NCI-H446 (cell line): ENCODE measurements at places on chromosomes 4 and X.

- no peak for DNase-seq
Measured at GRCh38 chrX:27863809-27864208, 56.0 kb downstream of the MAGEB10 start.

GRCh38 chr4:136939781-136940180 is 592.5 kb downstream of the PCDH18 start:
- DNase-seq = peak; percentile 40

- DNase-seq = no peak
Measured at GRCh38 chrX:139864640-139865039, 68.2 kb downstream of the ATP11C start.

DNA sequence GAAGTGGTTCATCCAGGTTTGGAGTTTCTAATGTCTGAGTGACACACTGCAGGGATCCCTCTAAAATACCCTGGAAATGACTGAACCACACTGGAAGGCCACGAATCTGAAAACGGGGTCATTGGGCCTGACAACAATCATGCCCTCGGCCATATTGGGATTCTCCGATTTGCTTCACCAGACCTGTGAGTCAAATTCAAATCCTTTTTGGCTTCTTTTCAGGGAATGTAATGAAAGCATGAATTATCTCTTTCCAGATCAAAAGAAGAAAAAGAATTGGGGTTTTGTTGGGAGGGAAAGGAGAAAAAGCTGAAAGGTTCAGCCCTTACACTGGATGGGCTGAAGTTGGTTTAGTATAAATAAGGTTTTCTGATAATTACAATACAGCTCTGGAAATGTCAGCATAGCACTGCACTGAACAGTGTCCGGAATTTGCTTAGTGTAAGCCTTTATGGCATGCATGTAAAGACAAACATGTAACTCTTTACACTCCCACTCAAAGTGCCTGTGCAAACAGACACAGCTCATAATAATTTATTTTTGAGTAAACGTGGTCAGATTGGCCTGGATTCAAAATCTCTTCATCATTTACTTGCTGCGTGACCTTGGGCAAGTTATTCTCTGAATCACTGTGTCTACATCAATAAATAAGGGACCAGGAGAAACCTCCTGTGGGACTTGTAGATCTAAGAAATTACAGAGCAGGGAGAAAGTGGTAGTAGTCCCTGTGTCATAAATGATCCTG is 21.4 kb downstream of the CT47C1 start:
- DNase-seq = no peak

GRCh38 chrX:21408307-21408706 is 34.1 kb downstream of the CNKSR2 start:
- peak; percentile 13 for DNase-seq

DNA sequence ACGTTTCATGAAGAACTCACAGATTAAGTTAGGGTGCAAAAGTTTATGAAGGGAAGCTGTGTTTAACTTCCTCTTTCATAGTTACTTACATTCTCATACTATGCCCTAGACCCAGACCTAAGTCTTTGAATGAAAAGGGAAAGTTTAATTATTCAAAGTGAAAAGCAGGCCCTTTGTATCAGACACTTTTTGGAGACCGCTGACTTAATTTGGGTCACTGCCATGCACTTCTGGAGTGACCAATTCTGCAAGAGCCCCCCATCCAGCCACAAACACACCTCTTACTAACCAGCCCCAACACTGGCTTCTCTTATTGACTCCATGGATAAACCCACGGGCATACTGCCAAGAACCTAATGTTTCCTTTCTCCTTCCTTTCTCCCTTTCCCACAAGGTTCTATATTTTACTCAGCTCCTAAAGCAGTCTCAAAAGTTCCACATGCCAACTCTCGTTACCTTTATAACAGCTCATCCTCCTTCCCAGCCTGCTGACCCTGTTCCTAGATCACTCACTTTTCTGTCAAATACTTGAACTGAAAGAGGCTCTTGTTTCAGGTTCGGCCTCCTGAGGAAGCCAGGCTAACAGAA is 34.5 kb downstream of the ABCE1 start:
- no peak for DNase-seq

GRCh38 chrX:41087201-41087600 is 2.0 kb downstream of the USP9X start:
- no peak for DNase-seq

DNA sequence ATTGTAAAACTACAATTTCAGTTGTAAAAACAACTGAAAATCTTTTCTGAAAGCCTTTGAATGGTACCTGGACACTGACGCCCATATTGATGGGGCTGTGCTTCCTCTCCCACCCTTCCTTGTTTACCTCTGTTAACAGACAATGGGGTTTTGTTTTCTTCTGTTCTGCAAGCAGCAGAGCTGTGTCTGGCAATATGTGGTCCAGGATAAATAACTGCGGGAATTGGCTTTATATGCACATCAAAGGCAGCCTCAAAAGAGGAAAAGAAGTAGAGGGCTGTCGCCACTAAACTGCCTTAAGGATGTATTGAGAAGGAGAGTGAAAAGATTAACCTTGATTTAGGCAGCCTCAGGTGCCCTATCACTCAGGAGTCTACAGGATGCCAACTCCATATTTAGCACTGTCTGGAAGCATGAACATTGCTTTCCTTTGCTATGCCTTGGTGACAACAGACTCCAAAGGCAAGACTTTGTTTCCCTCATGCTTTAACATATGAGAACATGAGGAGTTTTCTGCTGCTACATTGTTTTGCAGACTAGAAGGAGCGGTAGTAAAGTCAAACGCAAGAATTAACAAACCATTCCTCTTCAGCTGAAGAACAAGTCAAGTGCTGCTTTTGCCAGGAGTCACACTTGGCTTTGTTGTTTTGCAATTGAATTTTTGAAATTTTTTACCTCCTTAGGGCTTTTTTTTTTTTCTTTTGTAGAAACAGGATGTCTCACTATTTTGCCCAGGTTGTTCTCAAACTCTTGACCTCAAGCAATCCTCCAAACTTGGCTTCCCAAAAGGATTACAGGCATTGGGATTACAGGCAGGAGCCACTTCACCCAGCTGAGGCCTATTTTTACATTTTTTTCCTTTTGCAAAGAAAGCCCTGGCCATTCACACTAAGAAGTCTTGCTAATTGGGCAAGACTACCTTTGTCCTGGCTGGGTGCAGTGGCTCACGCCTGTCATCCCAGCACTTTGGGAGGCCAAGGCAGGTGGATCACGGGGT is 3.0 kb downstream of the IL21 start:
- DNase-seq = no peak

DNA sequence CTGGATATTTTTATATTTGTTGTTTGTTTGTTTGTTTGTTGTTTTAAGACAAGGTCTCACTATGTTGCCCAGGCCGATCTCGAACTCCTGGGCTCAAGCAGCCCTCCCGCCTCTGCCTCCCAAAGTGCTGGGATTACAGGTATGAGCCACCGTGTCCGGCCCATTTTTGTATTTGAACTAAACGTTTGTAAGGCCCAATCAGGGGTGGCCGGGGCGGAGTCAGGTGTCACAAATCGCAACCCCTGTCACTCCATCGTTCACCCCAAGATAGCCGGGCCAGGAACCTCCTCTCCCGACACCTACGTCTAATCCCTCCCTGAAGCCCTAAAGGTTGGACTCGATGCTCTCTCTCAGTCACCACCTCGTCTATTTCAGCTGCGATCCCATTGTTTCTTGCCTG is 722 bp upstream of the EFHC2 start:
- DNase-seq = no peak

DNA sequence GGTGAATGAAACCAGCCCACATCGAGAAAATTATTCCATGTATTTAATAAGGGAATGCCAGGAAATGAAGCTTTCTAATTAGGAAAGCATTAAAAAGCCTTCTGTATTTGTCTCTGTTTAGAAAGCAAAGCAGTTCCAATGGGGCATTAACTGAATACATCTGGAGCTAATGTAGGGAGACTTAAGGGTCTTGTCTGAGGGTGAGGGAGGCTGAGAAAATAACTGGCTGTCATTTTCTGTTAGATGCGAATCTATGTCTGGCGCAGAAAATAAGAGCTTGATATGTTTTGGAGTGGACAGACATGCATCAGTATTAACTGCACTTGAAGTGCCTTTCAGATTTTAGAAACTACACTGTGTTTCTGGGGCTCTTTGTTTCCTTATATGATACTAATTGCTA is 111.3 kb downstream of the KLHL8 start:
- DNase-seq = no peak

GRCh38 chrX:3415011-3415410 is 68.6 kb upstream of the MXRA5 start:
- DNase-seq = no peak

GRCh38 chrX:140505421-140506337 is 810 bp upstream of the SOX3 start:
- DNase-seq = peak; percentile 1
